ENCODE measurements at places on chromosomes 3 and 15. TPM values are rescaled to one million over a fixed set of nuclear protein-coding genes. Genes with fewer than 3 reads are reported as not detected.

DNA sequence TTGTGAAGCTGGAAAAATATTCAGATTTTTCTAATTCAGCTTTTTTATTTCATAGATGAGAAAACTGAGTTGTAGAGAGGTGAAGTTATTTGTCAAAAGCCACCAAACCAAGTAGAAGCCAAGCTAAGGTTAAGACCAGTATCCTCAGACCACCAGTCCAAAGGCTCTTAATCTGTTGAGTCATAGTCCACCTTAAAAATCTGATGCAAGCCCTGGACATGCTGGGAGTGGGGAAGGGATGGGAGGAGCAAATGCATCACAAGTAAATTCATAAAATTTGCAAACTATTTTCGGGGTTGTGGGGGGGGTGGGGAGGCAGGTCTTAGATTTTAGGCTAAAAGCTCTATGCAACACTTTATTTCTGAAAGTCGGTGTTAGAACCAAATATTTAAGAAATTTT, 307.7 kb upstream of the SEMA6D start:
- no peak for DNase-seq

The ALDH1A3 gene
- total RNA-seq, result not detected

The GOLGA8J gene
- not detected for total RNA-seq

- DNase-seq, result no peak
These were observed 466.3 kb upstream of the ONECUT1 start for GRCh38 chr15:53256457-53256856.

- peak; percentile 10 for DNase-seq
These were observed 6.6 kb upstream of the SCAP start for GRCh38 chr3:47482366-47482765.

- no peak for DNase-seq
These were observed 3.4 kb downstream of the SNX33 start for GRCh38 chr15:75650908-75651809.

The DOCK3 gene
- 0.17 TPM for total RNA-seq

DNA sequence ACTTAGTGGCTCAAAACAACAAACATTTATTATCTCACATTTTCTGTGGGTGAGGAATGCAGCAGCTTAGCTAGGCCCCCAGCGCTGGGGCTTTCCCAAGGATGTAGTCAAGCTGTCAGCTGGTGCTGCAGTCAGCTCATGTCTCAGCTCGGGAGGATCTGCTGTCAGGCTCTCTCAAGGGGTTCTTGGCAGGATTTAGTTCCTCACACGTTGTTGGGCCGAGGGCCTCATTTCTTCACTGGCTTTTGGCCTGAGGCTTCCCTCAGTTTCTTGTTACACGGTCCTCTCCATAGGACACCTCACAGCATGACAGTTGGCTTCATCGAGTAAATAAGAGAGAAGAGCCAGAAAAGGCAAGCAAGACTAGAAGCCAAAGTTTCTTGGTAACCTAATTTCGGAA, 13.7 kb upstream of the U2SURP start:
- no peak for DNase-seq

The SEMA3G gene
- total RNA-seq, result not detected

DNA sequence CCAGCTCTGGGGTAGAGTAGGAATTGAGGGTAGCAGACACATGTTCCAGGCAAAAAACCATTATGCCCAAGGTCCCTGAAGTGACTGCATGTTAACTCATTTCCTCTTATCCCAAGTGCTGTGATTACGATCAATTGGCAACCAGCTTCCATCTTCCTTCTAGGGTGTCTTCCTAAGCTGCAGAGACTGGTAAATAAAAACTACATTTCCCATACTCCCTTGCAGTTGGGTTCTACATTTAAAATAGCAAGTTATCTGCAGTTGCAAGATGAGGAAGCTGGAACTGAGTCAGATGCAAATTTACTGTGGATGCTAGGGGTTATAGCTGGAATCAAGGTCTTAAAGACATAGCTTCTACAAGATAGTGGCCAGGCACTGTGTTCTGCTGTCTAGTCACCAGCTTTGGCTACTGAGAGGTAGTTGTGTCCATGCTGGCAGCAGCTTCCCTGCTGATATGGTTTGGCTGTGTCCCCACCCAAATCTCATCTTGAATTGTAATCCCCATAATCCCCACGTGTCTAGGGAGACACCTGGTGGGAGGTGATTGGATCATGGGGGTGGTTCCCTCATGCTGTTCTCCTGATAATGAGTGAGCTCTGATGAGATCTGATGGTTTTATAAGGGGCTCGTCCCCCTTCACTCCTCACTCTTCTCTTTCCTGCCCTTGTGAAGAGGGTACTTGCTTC, 51.3 kb upstream of the FBN1 start:
- no peak for DNase-seq

DNA sequence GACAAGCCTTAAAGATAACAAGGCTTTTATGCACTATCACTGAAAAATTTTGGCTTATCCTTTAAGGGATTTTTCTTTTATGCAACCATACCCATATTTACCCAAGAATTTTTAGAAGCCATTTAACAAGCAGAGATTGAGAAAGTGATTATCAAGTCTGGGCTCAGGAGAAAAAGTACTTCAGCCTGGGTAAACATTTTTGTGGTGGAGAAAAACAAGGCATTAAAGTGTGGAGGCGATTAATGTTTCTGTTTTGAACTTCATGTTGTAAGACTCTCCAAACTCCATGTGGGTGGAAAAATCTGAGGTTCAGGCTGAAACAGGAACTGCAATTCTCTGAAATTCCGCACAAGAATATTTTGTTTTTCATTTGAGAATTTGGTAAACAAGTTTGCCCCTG, 260.4 kb upstream of the KCNMB2 start:
- no peak for DNase-seq

The STARD5 gene
- 5.3 TPM for total RNA-seq

DNA sequence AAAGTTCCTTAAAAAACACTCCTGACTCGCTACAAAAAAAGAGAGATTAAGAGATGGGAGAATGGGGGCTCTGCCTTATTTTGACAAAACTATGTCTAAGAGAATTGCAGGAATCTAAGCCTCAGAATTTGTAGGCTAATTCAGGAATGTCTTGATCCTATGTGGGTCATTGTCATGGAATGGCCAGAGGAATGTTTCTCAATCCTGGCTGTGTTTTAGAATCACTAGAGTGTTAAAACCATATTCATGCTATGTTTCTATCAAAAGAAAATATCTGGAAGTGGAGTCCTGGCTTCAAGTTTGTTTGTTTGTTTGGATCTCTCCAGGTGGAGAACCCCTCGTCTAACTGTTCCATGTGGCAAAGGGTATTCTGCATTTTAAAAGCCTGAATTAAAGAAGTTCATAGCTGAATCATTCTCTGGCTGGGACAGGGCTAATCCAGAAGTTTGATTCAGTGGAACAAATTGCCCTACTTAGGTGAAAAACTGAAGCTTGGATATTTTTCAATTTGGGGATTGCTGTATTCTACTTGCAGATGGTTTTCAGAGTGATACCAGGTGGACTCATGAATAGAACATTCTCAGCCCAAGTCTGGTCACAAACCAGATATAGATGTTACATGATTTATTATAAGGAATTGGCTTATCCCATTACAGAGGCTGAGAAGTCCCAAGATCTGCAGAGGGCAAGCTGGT, 28.2 kb downstream of the GJD2 start:
- no peak for DNase-seq

DNA sequence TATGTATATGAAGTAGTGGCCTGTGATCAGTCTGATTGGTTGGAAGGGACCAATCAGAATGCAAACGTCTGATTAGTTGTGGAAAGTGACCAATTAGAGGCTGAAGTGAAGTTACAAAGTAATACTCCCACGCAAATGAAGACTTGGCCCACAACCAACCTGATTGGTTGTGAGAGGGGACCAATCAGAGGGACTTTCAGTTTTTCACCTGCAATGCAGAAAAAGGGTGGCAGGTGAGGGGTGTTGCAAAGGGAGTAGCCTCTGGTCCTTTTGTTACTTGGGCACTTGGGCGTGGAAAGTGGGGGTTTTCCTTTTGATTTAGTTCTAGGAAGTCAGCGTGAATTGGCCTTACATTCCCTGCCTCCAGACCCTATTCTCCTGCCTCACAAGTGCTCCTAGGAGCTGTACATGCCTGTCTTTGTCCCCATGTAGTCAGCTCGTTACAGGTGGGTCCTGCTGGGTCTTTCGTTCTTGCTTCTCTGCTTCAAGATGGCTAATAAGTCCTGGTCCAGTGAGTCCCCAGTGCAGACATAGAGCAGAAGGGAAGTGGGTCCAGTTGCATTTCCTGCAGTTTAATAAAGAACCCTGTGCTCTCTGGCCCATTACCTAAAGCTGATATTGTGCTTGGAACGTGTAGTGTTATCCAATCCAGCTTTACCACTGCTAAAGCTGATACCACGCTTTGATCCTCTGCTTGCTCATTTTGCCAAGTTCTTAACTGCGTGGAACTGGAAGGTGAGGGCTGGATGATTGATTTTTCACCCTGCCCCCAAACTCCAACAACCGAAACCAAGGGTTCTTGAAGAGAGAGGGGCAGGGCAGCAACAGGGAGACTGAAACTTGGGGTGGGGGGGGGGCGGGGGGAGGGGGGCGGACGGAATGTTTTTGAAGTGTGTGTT, 46.0 kb upstream of the CD47 start:
- no peak for DNase-seq

DNA sequence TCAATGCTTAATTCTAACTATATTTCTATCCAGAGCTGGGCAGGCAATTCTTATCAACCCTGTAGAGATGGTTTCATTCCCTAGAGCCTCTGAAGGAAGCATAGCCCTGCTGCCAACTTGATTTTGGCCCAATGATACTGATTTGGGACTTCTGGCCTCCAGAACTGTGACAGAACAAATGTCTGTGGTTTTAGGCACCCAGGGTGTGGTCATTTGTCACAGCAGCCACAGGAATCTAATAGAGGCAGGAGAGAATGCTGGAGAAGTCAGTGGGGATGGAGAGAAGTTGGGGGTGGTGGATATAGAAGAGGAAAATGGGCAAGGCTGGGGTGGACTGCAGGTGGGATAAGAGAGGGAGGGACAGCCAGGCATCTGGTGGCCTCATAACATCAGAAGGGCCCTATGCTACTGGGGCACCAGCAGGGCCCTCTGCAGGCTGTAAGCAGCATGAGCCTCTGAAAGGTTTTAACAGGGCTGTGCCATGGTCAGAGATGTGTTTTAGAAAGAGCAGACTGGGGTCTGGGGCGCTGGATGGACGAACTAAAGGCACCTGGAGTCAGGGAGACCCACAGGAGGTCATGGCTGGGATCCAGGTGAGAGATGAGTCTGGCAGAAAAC, 19.8 kb downstream of the MRPS11 start:
- DNase-seq, result no peak

GRCh38 chr15:101310161-101310480, 15.1 kb upstream of the SNRPA1 start:
- no peak for DNase-seq

DNA sequence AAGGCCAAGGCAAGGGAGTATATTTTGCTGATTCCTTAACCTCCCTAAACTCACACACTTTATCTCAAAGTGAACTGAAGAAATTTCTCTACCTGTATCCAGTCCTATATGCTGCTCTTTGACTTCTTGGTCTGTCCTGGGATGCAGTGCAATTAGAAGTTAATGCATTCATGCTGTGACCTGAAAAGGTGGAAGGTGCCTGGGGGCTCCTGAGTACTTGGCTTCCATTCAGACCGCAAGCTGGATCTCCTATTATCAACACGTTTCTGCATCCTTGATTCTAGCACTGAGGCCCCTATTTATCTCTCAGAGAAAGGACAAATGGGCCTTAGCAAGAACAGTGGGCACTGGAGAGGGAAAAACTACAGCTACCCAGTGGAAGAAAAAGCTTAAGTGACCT, 17.7 kb upstream of the CADPS start:
- DNase-seq, result no peak

DNA sequence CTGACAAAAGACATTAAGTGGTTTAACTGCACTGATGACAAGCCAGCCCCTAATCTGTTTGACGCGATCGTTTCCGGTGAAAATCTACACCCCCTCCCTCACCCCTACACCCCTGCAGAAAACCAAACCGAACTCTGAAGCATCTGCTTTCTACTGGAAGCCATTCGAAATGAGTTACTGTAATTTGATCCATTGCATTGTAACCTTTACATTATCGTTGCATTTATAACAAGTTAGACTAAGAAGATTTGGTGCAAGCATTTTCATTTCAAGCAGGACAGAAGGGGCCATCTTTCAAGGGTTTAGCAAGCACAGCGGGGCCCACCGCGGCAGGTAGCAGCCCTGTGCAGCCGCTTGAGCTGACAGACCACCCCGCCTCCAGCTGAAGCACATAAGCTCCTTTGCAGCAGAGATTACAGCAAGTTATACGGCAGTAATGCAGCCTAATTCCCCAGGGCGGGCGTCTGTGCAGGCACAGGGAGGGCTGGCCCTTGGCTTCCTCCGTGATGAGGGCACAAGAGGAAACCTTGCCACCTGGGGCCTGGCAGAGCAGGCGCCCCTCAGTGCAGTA, 79.3 kb downstream of the CHSY1 start:
- DNase-seq, result no peak

The HTR3E gene
- not detected for total RNA-seq

DNA sequence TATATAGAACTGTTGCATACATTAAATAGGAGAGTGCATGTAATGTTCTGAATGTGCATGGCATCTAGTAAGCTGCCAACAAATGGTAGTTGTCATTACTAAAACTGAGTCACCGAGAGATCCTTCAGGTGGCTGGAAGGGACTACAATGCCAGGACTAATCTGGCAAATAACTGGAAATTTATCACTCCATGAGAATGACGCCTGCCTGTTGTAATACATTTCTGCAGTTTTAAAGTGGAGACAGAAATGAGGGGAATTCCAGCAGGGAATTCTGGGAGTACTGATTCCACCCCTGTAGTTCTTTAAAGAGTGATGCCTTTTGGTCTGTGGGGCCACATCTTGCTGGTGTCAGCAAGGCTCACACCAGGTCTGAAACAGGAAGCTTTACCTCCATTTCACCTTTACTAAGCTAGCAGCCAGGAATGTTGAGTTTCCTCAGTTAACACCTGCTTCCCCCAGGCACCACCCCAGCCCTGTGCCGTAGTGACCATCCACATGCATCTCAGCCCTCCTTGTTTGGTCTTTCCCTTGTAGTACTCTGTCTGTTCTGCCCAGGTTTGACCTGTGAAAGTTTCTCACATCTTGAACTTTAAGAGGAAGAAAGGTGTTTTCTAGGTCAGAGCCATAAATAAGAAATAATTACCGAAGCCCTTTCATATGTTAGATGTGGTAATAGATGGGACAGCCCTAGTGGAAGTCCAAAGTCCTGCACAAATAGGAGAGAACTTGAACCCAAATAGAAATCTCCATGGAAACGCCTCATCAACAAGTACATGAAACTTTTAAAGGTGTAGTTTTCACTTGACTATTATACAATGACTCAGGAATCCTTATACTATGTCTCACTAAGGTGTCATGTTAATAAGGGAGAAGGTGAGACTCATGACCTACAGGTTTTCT, 56.7 kb upstream of the LMOD3 start:
- no peak for DNase-seq

DNA sequence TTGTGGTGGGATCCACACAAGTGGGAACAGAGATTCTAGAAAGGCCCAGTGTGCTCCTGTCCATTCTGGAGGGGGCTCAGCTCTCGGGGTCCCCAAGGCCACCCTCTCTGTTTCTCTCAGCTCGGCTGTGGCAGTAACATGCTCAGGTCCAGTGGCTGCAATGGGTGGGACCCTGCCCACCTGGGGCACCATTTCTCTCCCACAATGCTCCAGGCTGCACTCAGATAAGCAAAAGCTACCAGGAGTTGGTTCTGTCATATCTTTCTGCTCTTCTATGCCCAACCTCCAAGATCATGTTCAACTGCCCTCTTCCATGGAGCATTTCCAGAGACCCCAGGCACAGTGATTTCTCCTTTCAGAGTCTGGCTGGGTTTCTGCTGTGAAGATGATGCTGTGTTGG, 40.8 kb downstream of the ITGA11 start:
- DNase-seq, result no peak

The FBN1 gene
- 1,190 TPM for total RNA-seq

All from chondrocyte (in vitro differentiated cells).